ENCODE measurements at places on chromosomes 5 and 9. TPM values are rescaled to one million over a fixed set of nuclear protein-coding genes. Genes with fewer than 3 reads are reported as not detected.

- DNase-seq, result no peak
Measured at GRCh38 chr5:127514816-127515215, 2.6 kb upstream of the PRRC1 start.

DNA sequence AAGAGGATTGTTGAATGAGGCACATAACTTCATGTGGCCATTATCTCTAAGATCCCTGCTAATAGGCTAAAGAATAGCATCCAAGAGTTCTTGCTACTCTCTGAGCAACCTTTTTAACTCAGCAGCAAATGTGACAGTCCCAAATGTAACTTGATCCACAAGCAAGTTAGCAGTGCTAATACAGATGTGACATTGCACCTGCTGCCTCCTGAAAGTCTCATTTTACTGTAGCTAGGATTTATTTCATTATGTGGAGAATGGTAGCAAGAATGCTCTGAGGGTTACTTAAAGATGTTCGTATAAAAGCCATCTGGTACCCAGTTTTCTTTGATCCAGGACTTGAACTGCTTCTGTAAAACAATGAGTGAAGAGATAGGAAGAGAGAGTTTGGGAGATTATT lies 45.8 kb downstream of the CDH10 start:
- DNase-seq, result no peak

- DNase-seq, result no peak
Measured at GRCh38 chr5:44809956-44810420, 1.2 kb downstream of the MRPS30 start.

DNA sequence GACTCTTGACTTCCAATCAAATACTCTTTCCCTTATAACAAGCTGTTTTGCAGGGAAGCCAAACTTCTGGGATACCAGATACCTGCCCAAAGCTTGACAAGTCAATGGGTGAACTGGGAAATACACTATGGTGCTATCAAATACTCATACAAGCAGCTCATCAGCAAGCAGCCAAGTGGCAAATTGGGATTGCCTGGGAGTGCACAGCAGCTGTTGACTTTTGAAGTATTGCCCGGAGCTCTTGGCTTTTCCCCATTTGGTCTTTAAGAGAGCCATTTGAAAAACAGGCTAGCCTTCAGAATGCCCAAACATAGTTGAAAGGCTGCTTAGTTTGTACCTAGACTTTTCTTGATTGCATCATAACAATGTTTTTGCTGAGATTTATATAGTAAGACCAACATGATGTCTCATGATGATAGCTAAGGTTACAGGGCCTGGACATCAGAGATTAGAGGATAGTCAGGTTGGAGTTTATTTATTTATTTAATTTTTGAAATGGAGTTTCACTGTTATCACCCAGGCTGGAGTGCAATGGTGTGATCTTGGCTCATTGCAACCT lies 210.1 kb upstream of the ZNF608 start:
- no peak for DNase-seq

DNA sequence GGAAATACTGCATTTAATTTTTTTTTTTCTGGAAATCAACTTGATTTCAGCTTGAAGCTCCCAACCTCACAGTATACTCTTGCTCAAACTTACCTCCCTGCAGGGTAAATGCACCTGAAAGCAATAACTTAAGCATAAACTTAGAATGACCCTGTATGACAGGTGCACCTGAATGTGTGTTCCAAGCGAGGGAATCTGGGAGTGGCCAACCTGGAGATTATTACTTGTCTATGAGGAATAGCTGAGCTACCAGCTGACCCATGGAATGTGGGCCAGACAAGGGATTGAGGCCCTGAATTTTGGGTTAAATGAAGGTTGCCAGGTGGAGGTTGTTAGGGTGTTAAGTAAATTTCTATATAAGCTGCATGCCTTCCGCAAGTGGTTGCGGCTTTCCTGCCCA lies 140.6 kb downstream of the OSTF1 start:
- DNase-seq, result no peak

- no peak for DNase-seq
Measured at GRCh38 chr5:103918668-103919367, 356.2 kb upstream of the NUDT12 start.

GRCh38 chr9:6960777-6961176 lies 203.0 kb downstream of the KDM4C start:
- DNase-seq, result no peak

DNA sequence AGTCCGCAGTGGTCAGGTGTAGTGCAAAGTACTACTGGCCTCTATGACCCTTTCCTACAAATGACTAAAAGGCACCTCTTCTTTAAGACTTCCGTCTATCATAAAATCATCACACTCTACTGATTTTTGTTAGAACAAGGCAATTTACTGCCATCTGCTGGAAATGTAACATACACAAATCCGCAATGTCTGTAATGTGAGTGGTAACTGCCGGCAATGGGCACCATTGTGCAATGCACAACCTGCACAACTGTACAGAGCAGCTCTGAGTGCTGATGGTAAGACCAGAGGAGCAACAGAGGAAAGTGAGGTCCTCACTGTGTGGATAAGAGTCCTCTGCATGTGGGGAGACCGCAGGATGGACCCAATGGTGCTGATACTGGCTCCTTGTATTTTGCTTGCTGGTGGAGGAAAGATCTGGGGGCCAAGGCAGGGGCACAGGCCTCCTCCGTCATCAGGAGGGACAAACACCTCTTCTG lies 103.7 kb downstream of the ATPSCKMT start:
- no peak for DNase-seq

DNA sequence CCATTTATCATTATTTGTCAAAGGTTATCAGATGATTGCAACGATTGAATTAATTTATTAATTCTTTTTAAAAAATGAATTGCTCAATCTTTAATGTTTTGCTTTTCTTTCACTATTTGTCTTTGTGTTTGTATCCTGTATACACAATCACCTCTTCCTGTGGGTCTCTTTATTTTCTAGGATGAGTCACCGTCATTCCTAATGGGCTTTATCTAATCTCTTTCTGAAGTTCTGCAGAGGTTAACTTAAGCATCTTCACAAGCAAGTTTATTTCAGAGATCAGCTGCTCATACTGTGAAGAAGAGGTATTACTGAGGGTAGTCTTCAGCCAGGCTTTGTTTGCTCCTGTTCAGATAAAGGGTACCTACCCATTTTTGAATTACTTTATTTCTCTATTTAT lies 323.9 kb downstream of the NNT start:
- DNase-seq, result no peak

- no peak for DNase-seq
Measured at GRCh38 chr9:130433947-130434262, 10.9 kb upstream of the ASS1 start.

DNA sequence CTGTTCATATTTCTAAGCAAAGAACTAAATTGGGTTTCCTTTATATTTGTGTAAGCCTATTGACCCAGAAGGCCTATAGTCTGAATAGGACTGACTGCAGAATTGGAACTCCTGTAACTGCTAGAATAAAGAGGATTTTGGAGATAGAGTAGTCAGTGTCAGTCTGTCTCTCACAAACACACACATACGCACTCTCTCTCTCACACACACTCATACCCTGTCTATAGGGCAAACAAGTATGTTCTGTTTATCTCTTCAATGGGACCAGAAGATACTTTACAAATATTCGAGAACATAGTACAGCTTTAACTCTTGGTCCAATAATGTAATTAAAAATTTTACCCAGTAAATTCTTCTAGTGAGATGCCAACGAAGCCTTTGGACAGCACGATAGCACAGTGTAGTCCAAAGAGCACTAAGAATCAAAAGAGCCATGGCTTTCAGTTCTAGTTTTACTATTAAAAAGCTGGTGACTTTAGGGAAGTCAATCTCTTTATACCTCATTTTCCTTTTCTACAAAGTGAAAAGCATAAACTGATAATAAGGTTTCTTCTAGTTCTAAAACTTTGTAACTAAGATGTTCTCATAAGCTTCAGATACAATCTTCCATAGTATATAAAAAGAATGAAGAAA lies 19.3 kb downstream of the ABHD17B start:
- no peak for DNase-seq

DNA sequence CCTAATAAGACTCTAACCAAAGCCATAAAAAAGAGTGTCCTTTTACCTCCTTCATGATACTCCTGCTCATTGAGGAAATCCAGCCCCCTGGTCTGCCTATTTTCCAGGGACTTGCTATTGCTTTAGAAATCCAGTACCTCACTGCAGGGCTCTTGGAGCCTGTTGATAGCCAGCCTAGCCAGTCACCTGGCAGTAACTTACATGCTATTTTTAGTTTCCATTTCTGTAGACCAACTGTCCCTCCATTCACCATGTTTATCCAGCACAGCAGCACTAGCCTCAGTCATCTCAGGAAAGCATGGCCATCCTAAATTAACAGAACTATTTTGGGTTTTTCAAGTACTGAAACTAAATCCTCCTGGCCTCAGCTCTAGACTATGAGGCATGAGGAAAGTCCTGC lies 91.5 kb upstream of the PHF24 start:
- no peak for DNase-seq

DNA sequence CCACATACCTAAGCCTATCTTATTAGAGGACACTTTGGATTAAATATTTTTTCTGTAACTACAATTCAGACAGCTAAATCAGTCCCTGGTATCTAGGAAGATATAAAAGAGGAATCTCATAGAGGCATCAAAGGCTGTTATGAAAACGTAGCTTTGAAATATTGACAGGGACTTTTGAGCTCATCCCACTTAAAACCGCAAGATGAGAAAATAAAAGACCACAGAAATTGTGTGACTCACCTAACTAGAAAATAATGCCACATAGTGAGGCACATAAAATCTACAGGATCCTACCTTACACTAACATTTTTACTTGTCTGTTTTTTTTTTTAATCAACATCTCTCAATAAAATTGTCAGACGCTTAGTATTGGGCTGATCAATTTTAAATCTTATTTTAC lies 686.5 kb upstream of the COX7C start:
- no peak for DNase-seq

- peak; percentile 20 for DNase-seq
Measured at GRCh38 chr5:150119421-150120061, 33.2 kb upstream of the CSF1R start.

GRCh38 chr9:90514877-90515276 lies 127.7 kb downstream of the DIRAS2 start:
- no peak for DNase-seq

DNA sequence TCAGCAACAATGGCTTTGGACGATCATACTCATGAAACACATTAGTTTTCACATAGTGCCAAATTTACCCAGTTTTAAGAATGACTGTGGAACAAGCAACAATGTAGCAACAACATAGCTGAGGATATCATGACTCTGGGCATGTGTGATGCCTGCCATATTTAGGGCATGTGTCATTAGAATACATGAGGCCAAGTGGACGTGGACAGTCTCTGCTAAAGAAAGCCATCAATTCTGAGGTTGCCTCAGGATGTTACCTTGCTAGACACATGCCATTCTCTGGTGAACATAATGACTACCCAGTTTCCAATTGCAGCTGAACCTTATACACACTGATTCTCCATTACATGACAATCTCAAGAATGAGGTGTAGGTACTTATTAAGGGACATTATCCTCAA lies 103.3 kb upstream of the ADAMTS19 start:
- no peak for DNase-seq

- no peak for DNase-seq
Measured at GRCh38 chr9:97425973-97426336, 14.1 kb downstream of the TDRD7 start.

GRCh38 chr9:20321423-20322082 lies 300.7 kb downstream of the MLLT3 start:
- peak; percentile 55 for DNase-seq

DNA sequence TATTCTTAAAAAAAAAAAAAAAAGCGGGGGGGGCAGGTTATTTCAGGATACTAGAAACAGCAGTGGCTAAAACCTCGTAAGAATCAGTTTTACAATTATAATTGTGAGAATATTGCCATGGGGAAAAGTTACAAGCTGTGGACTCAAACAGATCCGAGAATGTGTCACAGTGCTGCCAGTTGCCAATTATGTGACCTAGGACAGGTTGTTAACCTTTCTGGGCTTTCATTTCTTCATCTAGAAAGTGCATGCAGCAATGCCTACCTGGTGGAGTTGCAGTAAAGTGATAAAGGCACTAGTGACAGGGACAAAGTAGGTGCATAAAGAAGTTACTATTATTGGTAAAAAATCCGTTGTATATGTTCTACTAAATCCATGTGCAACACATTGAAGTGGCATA lies 75.8 kb downstream of the CDH6 start:
- DNase-seq, result no peak

DNA sequence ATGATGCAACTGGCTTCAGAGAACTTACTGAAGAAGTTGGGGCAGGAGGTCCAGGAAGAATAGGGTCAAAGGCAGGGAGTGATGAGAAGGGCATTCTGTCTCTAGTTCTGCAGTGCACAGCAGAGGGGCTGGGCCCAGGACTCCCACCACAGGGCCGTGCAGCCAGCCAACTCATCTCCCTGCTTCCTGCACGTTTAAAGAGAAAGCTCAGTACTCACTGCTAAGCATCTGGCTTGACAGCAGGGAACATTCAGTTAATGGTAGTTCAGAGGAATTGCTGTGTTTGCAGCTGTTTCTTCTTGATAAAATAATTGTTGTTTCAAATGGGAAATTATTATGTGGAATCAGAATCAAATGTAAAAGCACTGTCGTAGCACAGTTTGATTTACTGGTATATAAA lies 25.6 kb upstream of the SCAMP1 start:
- no peak for DNase-seq

DNA sequence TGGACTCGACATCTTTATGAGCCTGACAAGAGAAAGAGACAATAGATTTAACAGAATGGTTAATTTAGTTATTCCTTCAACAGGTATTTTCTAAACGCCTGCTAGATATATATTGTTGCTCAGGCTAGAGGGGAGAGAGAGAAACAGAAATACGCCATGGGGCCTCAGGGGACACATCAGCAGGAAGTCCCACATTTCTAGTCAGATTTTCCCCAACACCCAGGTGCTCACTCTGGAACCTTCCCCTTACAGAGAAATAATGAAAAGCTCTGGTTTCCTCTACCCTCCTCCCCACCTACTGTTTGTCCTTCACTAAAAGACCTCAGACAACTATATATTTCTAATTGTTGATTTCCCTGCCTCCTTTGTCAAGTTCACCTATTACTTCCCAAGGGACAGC lies 130.3 kb upstream of the TBC1D2 start:
- no peak for DNase-seq

GRCh38 chr9:101332362-101332761 lies 52.4 kb downstream of the BAAT start:
- no peak for DNase-seq

- DNase-seq, result no peak
Measured at GRCh38 chr5:39794513-39795210, 369.9 kb upstream of the DAB2 start.

HTR4 gene
- total RNA-seq, result not detected

SH3GL2 gene
- total RNA-seq, result not detected

PCDHB5 gene
- total RNA-seq, result not detected

EIF4EBP3 gene
- 11.8 TPM for total RNA-seq

RAPGEF6 gene
- 51.5 TPM for total RNA-seq

ZNF658 gene
- total RNA-seq, result 6.1 TPM

DMRT3 gene
- not detected for total RNA-seq

TMC1 gene
- not detected for total RNA-seq

TEX48 gene
- not detected for total RNA-seq

PALM2AKAP2 gene
- total RNA-seq, result not detected

RASGRF2 gene
- total RNA-seq, result 19.3 TPM

IER5L gene
- 8.6 TPM for total RNA-seq

ARL14EPL gene
- not detected for total RNA-seq

ALDOB gene
- not detected for total RNA-seq

PCDHA13 gene
- total RNA-seq, result not detected
